ENCODE measurements at places on chromosomes 4 and X.

GRCh38 chr4:602559-602942 lies 22.8 kb upstream of the PDE6B start:
- peak; percentile 73 for DNase-seq

DNA sequence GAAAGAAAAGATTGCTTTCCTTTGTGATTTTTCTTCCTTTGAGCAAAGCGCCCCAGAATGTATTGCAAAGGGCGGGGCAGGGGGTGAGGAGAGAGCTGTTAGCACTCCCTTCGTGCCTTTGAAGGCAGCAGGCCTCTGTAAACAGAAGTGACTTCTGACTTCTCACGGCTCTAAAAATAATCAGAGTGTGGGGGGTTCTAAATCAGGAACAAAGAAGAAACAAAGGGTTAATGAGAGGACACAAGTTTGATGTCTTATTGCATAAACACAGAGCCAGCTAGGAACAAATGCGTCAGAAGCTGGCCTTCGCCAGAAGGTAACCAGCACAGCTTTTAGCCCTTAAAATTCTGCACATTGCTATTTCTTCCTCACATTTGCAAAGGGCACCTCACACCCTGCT lies 626.2 kb downstream of the MID1IP1 start:
- no peak for DNase-seq

DNA sequence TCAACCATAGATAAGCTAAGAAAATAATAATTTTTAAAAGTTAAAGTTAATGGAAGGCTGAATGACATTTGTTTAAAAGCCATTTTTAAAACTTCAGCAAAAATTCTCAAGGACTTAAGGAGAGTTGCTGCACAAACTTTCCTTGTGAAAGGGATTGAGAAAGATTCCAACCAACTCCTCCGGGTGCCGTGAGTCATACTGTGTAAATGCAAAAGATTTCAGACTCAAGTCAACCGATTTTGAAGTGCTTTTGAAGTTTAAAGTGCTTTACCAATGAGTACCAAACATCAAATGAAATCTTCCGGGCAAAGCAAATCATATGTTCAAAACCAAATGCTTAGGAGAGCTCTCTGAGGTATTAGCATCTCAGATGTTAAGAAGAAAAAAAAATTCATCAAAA lies 31.4 kb downstream of the VCX2 start:
- DNase-seq: peak; percentile 12

- no peak for DNase-seq
Observed at GRCh38 chr4:26815706-26816105, 44.9 kb upstream of the STIM2 start.

DNA sequence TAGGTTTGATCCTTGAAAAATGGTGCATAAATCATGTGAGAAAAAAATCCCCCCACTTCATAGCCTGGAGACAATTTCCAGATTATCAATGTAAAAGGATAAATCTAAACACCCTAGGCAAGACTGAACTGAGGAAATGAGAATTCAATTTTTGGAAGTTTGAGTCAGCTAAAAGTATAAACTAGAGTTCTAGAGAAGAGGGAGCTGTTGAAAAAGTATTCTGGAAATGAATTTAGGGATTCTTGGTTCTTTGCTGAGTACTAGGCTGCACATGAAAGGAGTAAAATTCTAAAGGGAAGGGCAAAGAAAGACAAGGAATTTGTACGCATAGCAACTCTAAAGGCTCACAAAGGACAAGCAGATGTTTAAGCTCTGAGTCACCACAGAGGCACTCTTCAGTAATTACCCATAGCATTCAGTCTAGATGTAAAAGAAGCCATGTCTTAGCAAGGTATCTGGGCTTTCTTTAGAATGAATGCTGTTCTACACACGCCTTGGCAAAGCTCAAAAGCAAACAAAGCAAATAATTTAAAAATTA lies 896.5 kb downstream of the PDHA2 start:
- DNase-seq: peak; percentile 80

DNA sequence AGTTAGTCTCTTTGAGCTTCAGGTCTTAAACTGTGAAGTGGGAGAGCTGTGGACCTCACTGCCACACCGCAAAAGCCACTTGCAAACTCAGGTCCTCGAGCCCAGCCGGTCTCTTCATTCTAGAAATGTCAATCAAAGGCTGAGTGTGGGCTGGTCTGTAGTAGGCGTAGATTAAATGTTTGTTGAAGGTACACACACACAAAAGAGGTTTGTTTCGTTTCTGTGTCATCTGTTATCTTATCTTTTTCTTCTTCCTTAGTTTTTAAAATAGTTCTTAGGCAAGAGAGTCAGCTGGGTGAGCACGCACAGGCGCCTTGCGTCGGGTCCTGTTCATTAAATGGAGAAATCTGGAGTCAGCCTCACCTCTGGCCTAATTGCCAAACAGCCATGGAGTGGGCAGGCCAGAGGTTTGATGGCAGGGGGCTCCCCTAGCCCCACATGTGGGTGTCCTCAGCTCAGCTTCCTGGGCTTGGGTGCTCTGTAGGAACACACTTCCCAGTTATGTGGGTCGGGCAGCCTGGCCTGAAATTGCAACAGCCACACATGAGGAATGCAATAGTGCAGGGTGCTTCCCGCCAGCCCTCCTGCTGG lies 836 bp upstream of the PSAPL1 start:
- DNase-seq: no peak

- DNase-seq: no peak
Observed at GRCh38 chr4:64581422-64581821, 172.2 kb upstream of the TECRL start.

DNA sequence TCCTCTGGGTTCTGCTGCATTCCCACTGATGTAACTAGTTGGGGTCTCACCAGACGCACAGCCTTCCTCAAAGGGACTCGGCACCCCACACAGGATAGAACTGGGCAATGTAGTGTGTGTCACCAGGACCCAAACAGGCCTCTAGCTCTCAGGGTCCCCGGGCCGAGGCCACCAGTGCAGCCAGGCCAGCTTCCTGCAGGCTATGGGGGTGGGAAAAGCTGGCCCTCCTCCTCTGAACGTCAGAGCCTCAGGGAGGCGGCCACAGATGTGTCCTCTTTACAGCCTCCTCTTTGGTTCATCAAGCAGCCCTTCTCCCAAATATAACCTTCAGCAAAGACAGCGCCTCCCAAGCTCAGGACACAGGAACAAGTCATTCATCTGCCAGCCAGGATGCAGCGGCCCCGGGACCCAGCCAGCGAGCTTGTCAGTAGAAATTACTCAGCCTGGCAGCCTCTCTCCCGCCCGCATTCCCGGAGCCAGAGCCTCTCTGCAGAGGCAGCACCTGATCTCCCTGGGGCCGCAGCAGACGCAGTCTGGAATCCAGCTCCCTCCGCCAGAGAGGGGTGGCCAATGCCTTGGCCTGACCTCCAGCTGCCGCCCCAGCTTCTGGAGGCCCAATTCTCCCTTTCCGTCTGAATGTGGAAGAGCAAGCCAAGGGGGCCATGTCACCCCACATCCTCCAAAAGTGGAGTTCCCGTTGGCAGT lies 288.5 kb downstream of the FBXW7 start:
- DNase-seq: no peak

- no peak for DNase-seq
Observed at GRCh38 chr4:28926156-28926555, 1794.0 kb upstream of the PCDH7 start.

- no peak for DNase-seq
Observed at GRCh38 chr4:141416219-141416618, 195.5 kb downstream of the ZNF330 start.

- peak; percentile 1 for DNase-seq
Observed at GRCh38 chrX:24426921-24427746, 38.0 kb upstream of the PDK3 start.

DNA sequence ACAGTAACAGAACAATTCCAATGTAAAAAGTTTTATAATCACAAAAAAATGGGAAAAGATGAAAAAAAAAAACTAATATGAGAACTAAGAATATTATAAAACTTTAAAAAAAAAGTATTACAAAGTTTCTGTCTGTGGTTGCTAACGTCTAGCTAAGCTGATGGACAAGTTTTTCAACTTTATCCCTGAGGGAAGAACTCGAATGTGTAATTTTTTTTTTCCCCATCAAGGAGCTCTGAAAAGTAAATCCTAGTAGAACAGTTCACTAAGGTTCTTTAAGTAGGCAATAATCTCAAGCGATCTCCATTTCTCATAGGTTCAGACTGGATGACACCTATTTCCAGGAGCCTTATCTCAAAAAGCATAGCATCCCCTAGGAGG lies 14.2 kb downstream of the ADGRA3 start:
- peak; percentile 64 for DNase-seq

GRCh38 chr4:154314248-154314647 lies 177.4 kb downstream of the DCHS2 start:
- no peak for DNase-seq

- DNase-seq: no peak
Observed at GRCh38 chrX:154452823-154453222, 5.3 kb upstream of the PLXNA3 start.

GRCh38 chr4:15893962-15894361 lies 44.6 kb downstream of the FGFBP1 start:
- peak; percentile 99 for DNase-seq

DNA sequence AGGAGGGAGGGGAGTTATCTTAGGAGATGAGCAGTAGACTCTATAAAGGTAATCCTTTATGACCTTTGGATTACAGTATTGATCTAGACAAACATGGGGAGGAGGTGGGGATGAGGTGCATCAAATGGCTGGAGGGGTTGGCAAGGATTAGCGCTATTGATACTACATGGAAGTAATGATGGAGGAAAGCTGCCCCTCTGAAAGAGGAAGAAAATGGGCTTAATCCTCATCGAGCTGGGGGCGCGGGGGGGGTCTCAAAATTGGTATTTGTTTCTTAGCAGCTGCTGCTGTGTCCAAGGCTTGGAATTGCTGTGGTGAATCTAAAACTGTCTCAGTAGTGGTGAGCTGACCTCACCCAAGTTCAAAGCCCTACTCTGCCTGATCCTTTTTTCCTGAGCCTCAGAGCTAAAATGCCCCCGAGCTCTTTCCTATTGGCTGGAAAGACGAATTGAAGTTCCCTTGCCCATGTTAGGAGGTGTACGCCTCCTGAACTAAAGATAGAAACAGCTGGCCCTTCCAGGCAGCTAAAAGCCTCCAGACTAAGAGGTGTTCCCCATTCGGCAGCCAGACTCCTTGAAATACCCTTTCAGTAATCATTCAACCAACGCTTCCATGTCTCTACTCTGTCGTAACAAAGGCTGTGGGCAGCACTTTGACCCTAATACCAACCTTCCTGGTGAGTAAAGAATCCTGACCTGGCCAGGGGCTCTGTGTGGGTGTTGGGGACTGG lies at the start of gene ITGB1BP2:
Gene ITGB1BP2 (plus strand): TSS at position 556 of the 730 bp plus-strand sequence. CDS start 57 bp downstream, at position 613.
- DNase-seq: no peak

DNA sequence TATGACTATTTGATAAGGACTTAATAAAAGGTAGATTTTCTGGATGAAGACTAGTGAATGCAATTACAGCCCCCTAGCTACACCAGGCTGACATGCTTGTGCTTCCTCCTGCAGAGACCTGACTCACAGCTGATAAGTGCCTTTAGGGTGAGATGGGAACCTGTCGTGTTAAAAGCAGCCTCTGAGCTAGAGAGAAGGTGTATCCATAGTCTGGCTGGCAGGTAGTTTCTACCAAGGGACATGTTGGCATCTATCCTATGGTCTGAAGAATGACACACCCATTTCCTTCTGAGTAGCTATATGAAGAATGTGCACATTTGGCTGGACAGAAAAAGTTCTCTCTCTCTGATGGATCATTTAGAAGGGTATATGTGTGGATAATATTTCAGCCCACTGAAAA lies 64.1 kb downstream of the PARM1 start:
- no peak for DNase-seq

DNA sequence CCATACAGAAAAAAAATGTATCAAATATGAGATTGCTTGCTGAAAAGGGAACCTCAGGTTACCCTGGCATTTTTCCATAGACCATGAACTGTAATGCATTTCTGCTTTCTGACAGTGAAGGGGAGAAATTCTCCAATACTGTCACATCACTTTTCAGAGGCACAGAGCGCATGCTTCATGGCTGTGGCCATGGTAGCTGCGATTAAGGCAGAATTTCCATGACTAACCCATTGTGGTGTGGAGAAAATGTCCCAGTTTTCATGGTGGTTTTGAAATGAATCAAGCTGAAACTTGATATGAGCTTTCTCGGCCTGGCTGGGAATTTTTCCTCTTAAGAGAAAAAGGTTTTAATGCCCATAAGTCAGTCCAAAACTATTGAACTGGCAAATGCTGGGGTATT lies 39.5 kb upstream of the MAP3K15 start:
- DNase-seq: no peak

DNA sequence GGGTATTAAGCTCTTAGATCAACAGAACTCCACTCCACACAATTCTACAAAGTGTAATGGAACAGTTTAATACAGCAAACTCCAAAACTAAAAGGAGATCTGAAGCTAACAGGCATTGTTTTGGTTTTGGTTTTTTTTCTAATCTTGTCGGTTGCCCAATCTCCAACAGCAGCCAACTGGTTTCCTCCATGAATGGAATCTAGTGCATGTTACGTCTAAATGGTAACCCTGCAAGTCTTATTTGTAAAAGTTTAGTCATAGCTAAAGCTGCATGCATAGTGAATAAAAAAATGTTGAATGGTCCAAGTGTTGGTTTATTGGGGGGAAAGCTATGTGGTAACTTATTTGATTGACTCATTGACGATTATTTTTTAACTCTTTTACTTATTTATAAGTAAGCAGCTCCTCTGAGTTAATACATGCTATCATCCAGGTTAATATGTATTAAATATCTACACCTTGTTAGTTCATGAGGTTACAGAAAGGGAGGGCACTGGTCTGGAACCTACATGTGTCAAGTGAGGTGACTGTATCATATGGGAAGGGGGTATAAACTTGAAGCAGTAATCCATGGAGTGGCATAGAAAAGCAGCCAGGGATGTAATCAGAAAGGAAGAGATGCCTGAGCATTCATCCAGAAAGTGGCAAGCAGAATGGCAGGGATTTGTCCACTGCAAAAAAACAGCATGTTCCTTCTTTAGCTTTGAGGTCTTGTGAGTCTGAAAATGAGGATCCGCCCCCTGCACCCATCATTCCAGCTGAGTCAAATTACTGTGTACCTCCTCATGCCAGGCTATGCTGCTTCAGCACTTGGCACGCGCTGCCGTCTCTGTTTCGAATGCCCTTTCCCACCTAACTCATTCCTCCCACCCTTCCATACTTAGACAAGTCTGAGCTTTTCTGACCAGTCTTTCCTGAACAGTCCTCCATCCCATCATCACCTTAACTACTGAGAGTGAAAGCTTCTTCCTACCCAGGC lies 81.7 kb downstream of the PDGFC start:
- DNase-seq: peak; percentile 99

DNA sequence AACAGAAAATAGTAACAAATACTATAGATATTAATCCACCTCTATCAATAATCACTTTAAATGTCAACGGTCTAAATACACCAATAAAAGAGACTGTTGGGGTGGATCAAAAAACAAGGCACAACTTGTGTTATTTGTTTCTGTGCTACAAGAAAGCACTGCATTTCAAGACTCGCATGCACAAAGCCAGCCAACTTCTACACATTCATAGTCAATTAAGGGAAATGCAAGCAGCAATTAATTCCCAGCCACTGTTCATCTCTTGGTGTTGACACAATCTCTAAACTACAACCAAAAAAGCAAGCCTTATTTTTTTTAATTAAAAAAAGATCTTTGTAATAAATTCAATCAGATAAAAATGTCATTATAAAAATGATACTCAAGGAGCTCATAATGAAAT lies 67.6 kb downstream of the JAKMIP1 start:
- no peak for DNase-seq

All from kidney glomerular epithelial cell (primary cell).